ENCODE measurements at places on chromosomes 6 and 20.

GRCh38 chr6:138824482-138825144 lies 28.7 kb downstream of the ECT2L start:
- DNase-seq = no peak

DNA sequence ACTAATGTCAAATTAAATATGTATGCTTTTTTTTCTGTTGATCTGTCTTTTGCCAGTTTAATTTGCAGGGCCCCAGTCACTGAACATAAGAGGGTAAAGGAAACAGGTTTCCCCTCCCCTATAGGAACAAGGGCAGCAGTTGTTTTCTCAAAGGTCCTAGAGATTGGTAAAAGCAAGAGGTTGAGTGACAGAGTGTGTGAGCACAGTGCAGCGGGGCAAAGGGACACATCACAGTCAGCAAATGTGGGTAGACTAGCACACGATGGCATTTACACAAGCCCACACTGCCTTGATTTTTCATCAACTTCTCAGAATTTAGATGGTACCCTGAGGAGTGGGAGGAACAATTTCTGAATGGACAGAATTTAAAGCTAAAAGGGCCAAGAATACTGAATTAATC lies 138.7 kb upstream of the MYLIP start:
- DNase-seq = no peak

DNA sequence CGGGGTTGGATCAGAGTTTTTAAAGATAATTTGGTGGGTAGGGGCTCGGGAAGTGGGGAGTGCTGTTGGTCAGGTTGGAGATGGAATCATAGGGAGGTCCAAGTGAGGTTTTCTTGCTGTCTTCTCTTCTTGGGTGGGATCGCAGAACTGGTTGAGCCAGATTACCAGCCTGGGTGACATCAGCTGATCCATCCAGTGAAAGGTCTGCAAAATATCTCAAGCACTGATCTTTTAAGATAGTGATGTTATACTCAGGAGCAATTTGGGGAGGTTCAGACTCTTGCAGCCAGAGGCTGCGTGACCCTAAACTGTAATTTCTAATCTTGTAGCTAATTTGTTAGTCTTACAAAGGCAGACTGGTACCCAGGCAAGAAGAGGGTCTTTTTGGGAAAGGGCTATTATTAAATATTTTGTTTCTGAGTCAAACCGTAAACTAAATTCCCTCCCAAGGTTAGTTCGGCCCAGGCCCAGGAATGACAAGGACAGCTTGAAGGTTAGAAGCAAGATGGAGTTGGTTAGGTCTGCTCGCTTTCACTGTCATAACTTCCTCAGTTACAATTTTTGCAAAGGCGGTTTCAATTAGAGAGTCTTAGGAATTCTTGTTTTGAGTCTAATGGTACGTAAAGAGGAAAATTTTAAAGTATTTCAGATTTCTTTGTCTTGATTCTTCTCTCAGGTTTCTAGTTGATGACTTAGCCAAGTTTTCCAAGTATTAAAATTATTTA lies 53.1 kb downstream of the SCAF8 start:
- no peak for DNase-seq

- DNase-seq = no peak
These were observed 158.5 kb upstream of the ARID1B start for GRCh38 chr6:156618600-156619205.

GRCh38 chr6:109351231-109352130 lies 30.8 kb downstream of the CD164 start:
- no peak for DNase-seq

DNA sequence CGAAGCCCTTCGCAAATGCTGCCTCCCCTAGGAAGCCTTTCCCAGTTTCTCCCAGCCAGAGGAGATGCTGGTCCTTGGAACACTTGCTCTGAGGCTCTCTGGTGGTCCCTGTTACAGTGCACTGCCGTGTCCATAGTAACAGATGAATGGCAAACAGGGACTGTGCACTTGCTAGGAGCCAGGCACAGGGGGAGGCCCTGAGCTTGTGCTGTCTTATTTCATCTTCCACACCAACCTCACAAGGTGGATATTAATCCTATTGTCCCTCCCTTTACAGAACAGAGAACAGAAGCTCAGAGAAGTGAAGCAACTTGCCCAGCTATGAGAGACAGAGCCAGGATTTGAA lies 19.0 kb downstream of the SRC start:
- DNase-seq = no peak

Measured in cortex of kidney (tissue), 1 donor.